ENCODE measurements at places on chromosomes 4 and X.

GRCh38 chr4:170591076-170591475 lies 501.3 kb upstream of the AADAT start:
- DNase-seq: no peak

DNA sequence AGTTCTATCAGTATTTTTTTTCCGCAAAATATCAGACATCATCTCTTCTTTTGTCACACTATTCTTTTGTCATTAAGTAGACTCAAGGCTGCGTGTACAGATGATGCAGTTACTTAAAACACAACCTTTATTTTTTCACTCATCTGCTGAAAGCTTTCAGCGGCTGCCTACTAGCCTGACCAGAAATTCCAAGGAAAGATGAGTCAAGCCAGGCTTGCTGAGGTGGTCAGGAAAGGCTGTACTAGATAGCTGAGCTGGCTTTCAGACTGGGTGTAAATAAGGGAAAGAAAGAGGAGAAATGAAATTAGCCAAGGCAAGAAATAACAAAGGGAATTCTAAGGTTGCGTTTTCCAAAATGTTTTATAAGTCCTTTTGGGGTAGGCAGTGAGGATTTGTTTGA lies 17.9 kb downstream of the STK26 start:
- no peak for DNase-seq

GRCh38 chrX:13934731-13935130 lies 95.0 kb downstream of the GEMIN8 start:
- no peak for DNase-seq

DNA sequence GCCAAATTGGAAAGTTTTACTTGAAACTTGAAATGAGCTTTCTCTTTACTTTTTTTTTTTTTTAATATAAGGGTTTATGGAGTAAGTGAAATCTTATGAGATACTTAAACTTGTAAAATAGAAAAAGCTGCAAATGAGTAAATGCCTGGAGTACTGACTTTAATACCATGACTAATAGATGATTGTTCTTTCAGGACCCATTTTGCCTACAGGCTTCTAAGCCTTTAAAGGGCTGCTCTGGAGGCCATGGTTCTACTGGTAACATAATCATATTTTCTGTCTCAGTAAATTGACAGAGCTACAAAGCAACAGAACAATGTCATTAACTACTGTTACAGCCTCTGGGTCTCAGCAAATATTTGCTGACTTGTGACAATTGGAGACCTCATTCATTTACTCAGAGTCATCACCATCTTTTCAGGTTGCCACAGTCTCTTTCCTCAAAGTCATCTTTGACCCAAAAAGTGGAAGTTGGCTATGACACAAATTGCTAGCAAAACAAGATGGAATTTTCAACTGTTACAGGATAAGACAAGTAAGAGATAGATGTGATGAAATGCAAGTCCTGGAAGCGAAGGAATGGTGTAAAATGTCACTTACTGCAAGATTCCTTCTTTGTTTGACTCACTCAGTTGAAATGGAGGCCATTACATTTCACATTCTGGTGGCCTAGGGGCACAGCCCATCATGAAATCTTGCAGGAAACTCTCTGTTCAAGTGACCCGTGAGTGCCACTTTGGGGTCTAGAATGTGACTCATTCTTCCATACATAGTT lies 132.7 kb downstream of the BTC start:
- DNase-seq: no peak

- DNase-seq: no peak
Observed at GRCh38 chrX:154348114-154348531, 26.3 kb downstream of the FLNA start.

- no peak for DNase-seq
Observed at GRCh38 chrX:38768079-38768478, 33.2 kb upstream of the MID1IP1 start.

GRCh38 chrX:9829308-9830267 lies 43.4 kb downstream of the SHROOM2 start:
- no peak for DNase-seq

GRCh38 chr4:139761461-139761860 lies 95.8 kb downstream of the MGST2 start:
- DNase-seq: no peak

Measured in LNCaP clone FGC (cell line).